Posterior cingulate gyrus (tissue), 11 donors: ENCODE measurements at places on chromosomes 4 and X.

GRCh38 chrX:142076633-142077032, 128.5 kb downstream of the MAGEC2 start:
- no peak for DNase-seq

- DNase-seq, result no peak
These were observed 572.1 kb downstream of the NLGN4X start for GRCh38 chrX:5656544-5656943.

DNA sequence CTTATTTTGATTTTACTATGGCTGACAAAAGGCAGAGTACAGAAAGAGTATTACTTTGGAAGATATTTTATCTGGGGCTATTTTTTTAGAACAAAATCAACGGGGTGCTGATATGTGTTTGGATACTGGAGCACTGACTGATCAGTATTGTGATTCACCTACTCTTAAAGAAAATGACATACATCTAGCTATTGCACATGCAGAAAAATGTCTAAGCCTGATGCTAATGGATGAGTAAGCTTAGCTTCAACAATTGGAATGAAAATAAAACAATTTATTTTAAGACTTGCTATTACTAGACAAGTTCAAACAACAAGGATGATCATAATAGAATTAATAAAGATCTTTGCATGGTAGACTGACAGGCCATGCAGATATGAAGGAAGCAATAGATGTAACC, 262.0 kb downstream of the PPP1R2C start:
- no peak for DNase-seq

- no peak for DNase-seq
These were observed 595.8 kb downstream of the NLGN4X start for GRCh38 chrX:5632887-5633286.

DNA sequence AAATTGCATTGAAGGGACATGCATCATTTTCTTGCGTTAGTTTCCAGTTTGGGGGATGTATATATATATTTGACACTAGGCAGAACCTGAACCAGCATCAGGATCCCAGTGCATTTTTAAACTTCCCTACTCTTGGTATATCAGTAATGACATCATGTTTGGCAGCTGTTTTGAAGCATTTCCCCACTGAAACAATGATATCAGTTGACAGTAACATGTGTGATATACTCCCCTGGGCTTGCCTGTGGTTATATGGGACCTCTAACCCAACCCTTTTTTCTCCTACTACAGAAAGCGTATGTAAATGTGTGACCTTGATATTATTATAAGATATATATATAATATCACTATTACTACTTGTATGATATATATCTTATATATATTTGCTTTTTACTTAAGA, 225.9 kb upstream of the CASK start:
- DNase-seq, result no peak

GRCh38 chr4:72325215-72325614, 243.8 kb downstream of the ADAMTS3 start:
- DNase-seq, result no peak

DNA sequence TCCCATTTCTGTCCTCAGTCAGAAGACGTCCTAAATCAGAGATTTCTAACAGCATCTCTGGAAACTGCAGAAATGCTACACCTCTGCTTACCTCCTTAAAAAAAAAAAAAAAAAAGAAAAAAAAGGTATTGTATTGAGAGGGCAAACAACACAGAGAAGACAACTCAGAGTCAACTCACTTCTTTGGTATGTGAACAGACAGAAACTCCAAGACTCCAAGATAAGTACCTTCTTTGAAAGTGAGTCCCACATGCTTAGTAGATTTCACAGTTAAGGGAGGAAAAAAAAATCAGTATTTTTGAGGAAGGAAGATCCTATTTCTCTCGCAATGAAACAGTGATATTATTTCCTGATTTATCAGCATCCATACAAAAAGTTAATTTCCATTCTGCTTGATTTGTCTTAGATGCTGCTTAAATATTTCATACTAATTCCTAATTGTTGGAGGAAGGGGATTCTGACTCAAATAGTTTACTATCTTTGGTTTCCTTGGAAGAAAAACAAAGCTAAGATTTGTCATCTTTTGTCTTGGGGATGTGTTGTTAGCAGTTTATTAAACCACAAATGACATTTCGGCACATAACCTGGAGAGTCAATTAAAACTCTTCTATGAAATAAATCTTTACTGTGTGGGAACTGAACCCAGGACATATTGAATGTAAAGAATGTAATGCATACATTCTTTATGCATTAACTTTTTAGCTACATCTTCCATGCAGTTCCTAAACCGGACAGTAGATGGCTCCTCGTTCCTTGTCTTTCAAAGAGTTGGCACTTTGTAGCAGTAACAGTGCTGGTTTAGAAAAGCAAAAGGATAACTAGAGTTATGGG, 4.7 kb downstream of the RASGEF1B start:
- DNase-seq, result no peak

DNA sequence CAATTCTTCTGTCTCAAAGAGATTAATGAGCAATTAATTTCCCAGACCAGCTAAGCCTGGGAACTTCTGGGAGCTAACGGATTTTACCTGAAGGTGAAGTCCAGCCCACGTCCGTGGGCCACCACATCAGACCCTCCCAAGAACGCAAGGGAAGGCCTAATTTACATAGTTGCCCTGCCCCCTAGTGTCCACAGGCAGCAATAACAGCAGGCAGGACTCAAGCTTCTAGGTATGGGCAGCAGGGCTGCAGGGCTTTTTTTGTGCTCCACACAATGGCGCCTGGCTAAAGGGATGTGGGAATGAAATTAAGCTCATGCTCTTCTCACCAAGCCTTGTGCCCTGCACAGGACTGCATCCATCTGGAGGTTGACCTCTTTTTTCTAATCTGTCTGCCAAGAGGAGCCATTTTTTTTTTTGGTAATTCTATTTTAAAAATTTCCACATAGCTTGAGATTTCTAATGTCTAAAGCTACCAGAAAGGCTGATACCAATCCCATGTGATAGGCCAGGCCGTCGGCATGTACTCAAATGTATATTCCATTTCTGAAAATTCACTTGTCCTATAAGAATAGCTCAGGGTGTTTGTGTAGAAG, 111.9 kb upstream of the TMEM164 start:
- DNase-seq, result peak; percentile 71

GRCh38 chr4:14916554-14917297, 85.6 kb upstream of the CPEB2 start:
- no peak for DNase-seq

DNA sequence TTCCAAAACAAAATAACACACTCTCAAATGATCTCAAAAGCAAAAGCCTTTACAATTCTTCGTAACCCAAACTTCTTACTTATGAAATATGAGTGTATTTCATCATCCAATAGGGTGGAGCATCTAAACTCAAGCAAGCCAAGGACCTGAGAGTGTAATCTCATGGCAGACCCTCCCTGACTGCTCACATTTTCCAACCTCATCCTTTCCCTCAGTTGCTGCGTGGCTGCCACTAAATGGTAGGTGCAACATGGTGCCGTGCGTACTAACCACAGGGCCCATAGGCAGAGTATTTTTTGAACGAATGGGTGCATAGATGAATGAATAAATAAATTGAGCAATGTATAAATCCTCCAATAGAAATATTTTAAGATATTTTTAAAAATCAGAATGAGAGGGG, 45.4 kb downstream of the TTC29 start:
- DNase-seq, result no peak

GRCh38 chrX:66638591-66639500, at the start of gene EDA2R:
EDA2R (minus strand) TSS chrX:66639078; CDS start chrX:66616020, 23,058 bp downstream.
- DNase-seq, result no peak

- DNase-seq, result no peak
These were observed 423.1 kb downstream of the ADAM29 start for GRCh38 chr4:175341203-175341755.

- no peak for DNase-seq
These were observed 23.4 kb upstream of the RHOH start for GRCh38 chr4:40173470-40173875.

GRCh38 chr4:47050761-47051725, 19.7 kb downstream of the GABRB1 start:
- no peak for DNase-seq

- DNase-seq, result no peak
These were observed 35.8 kb downstream of the STOX2 start for GRCh38 chr4:183940864-183941263.

DNA sequence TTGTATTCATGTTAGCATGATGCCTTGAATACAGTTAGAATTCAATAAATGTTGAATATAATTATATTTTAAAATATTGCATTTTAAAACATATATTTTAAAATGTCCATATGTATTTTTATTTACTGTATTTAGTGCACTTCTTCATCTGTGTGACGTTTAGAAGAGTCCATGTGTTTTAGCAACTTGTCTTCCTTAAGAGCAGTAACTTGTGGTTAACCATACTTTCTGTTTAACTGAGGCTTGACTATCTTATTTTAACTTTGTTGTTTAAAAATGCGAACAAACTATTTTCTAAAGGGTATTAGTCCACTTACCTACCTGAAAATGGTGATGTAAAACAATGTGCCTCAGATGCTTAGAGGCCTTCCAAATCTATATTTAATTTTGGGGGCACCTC, 858 bp downstream of the DMP1 start:
- no peak for DNase-seq

GRCh38 chrX:78754917-78755316, 7.4 kb downstream of the LPAR4 start:
- DNase-seq, result no peak

GRCh38 chrX:77346859-77347258, 100.3 kb upstream of the FGF16 start:
- DNase-seq, result no peak

GRCh38 chrX:133645256-133645655, 230.0 kb upstream of the GPC4 start:
- DNase-seq, result no peak

DNA sequence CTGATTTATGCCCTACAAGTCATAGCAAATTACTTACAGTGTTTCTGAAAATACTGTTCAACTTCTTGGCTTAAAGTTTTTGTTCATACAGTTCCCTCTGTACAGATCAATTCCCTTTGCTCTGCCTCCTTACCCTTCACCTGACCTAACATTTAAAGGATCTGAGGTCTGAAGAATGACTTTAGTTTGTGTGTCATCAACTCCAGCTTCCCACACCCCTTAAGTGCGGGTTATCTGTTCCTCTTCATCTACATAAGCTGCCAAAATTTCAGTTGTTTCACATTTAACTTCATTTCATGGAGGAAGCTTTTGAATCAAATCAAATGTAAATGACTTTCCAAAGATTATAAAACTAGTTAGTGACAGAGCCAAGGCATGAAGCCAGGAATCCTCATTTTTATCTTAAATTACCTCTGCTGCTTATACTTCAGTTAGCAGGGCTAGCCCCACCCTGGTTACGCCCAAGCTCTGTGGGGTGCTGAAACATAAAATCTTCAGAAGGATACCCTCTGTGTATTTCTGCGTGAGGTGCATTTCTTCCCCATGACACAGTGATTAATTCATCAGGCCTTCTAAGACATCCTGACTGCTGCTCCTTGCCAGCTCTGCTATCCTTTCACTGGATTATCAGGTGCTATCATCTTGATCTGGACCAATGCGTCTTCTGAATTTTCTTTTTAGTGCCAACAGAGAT, 16.5 kb downstream of the CXCL1 start:
- DNase-seq, result no peak

- DNase-seq, result no peak
These were observed 9.3 kb downstream of the C4orf54 start for GRCh38 chr4:99648321-99648720.

DNA sequence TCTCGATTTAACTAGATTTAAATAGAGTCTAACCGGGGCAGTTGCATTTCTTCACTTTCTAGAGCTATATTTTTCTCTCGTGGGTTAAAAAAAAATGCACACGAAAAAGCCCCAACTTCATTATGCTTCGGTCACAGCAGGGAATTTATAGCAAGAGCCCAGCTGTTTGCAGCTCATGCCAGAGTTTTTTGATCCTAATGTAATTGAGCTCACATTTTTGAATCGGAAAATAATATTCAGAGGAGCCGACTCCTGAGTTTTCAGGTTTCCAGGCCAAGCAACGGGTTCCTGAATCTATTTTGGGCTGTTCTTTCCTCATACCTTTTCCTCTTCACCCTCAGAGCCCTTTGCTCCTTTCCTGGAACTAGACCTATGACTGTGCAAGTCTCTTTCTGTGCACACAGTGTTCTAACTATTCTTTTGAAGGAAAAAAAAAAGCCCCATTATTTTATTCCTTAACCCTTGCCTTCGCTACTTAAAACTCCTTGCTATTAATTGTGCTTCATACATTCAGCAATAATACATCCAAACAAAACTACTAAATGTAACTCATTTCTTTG, 27.5 kb upstream of the ESX1 start:
- DNase-seq, result no peak

GRCh38 chr4:2816401-2816954, 23.6 kb downstream of the SH3BP2 start:
- no peak for DNase-seq

- no peak for DNase-seq
These were observed 166.0 kb downstream of the ATG4A start for GRCh38 chrX:108257556-108257955.

DNA sequence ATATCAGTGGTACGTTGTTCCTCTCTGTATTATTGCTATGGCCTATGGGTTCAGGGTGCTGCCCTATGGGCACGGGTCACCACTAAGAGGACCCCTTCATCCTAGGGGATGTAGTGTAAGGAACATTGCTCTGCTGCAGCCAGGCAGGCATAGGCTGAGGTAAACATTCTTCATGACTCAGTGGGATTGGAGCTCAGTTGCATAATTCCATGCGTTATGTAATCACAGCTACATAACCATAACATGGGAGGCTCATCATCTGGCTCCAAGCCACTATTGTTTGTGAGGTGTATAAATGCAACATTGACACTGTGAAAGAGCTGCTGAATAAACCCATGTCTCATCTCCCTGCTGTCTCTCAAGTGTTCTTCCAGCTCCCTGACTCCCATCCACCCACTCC, 375.2 kb downstream of the MAGEE1 start:
- no peak for DNase-seq

GRCh38 chrX:148417934-148418333, 82.5 kb upstream of the AFF2 start:
- no peak for DNase-seq

- no peak for DNase-seq
These were observed 247.0 kb upstream of the NDST4 start for GRCh38 chr4:115360431-115360830.

- DNase-seq, result no peak
These were observed 71.9 kb upstream of the PHOX2B start for GRCh38 chr4:41820473-41820872.

DNA sequence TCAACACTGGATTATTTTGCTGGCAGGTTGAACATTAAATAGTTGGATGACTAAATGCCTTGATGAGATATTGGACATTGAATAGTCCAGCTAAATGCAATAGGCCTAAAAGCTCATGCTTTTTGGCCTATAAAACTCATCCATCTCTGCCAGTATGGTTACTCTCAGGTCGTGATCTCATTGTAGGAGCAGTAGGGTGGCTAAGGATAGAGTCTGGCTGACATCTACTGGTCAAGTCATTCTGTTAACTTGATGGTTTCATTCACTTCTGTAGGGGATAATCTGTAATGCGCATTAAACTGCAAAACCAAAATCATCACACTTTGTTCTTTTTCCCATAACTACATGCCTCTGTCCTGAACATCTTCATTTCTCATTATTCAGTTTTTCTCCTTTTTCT, 227.0 kb downstream of the DKK2 start:
- DNase-seq, result no peak

- DNase-seq, result no peak
These were observed 150.6 kb downstream of the CDS1 start for GRCh38 chr4:84733343-84734033.

- no peak for DNase-seq
These were observed 114.0 kb upstream of the PJA1 start for GRCh38 chrX:69279234-69279633.
